ENCODE measurements at places on chromosomes 16 and 17. TPM values are rescaled to one million over a fixed set of nuclear protein-coding genes. Genes with fewer than 3 reads are reported as not detected.

Gene DUXB
- total RNA-seq = not detected

Gene MON1B
- 5.9 TPM for total RNA-seq

Gene AURKB
- 8.4 TPM for total RNA-seq

Gene CETP
- total RNA-seq = not detected

Gene CHST4
- total RNA-seq = not detected

Gene LIG3
- 28.2 TPM for total RNA-seq

Gene PRSS8
- total RNA-seq = not detected

Gene QPRT
- total RNA-seq = 94.0 TPM

Gene RASL10B
- total RNA-seq = 4.1 TPM

Gene RRAD
- total RNA-seq = 83.7 TPM

Gene KRT36
- total RNA-seq = not detected

Gene MYH2
- total RNA-seq = not detected

Measured in fibroblast of lung (primary cell).